Stimulated activated CD8-positive, alpha-beta memory T cell treated with anti-CD3 and anti-CD28 coated beads, Interleukin-7, amount 100 ng/mL, for 1 hour (primary cell): ENCODE measurements at places on chromosomes 7 and 10.

DNA sequence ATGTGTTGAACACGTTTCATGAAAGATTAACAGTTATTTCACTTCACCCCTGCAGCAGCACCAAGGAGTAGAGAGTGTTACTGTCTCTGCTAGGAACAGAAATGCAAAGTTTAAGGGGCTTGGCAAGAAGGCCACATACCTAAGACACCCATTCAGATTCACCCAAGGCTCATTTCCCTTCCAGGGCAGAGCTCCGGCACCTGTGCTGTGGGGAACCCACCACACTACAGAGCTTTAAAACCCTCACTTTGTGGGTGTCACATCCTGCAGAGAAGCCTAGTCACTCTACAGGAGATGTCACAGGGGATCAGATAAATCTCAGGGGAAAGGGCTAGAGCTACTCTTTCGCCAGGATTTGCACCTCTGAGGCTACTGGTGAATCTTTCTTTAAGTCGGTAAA, 176.1 kb upstream of the KLF6 start:
- DNase-seq, result no peak

DNA sequence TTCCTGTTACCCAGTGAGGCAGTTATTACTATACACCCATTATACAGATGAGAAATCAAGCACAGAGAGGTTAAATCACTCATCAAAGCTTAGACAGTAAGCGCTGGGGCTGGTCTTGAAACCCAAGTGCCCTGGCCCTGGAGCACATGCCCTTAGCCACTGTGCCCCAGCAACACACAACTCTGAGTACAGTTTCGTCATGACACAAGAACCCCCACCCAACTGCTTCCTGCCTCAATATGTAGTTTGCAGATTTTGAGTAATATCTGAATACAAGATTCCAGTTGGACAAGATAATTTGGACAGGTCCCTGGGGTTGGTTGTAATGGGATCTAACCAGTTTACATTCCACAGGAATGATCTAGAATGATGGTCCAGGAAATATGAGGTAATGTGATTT, 62.8 kb downstream of the SH3PXD2A start:
- DNase-seq, result no peak

DNA sequence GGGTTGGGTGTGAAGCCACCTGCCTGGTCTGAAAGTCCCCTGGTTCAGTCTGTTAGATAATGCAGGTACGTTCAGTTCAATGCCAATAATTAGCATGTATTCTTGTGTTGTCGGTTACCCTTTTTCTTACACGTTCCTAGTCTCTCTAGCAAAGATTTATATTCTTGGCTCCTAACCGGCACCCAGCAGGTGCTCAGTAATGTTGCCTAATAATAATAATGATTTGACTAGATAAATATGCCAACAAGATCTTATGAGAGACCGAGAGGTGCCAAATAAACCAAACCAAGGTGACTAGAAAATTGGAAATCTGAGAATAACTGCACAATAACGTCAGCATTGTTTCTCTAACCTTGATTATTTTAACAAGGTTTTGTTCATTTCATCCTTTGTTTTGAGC, 1.1 kb upstream of the SMIM30 start:
- no peak for DNase-seq

GRCh38 chr7:51349820-51350545, 33.4 kb upstream of the COBL start:
- DNase-seq, result no peak

DNA sequence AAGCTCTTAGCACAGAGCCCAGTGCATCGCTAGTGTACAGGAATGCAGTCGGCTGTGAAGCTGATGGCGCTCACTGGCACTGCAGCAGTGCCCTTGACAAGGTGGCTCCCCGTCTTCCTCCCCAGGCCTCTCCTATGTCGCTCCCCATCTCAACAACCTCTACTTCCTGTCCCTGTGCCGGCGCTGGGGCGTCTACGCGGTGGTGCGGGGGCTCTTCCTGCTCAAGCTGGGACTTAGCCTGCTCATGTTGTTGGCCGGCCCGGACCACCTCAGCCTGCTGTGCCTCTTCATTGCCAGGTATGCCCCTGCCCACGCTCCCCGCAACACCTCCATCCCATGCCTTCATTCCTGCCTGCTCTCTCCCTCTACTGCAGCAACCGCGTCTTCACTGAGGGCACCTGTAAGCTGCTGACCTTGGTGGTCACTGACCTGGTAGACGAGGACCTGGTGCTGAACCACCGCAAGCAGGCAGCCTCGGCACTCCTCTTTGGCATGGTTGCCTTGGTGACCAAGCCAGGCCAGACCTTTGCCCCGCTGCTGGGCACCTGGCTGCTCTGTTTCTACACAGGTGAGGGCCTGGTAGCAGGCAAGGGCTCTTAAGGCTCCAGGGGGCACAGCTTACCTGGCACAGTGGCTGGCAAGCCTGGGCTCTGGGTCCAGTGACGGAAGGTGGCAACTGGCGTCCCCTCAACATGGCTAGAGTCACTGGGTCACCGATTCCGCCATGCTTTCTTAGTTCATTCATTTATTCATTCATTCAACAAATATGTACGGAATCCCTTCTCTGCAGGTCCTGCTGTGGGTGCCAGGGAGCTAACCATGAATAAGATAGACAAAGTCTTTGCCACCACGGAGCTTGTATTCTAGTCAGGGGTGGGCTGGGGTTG, 22.3 kb upstream of the C10orf95 start:
- DNase-seq, result no peak

- no peak for DNase-seq
These were observed 716.5 kb downstream of the INHBA start for GRCh38 chr7:40986351-40986873.

DNA sequence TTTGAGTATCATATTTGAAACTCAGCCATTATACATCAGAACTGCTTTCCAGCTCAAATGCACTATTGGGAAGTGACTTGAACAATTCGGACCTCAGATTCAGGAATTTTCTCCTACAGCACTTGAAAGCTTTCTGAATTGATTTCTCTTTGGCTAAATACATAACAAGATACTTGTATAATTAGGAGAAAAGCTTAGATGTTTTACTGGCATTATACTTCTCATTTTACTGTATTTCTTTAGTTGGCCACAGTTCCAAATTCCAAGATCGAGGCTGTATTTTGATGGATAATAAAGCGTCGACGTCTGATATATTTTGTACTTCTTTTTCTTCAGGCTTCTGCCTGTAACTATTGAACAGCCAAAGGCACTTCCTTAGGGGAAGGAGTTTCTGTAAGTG, 26.7 kb upstream of the LYZL2 start:
- no peak for DNase-seq

DNA sequence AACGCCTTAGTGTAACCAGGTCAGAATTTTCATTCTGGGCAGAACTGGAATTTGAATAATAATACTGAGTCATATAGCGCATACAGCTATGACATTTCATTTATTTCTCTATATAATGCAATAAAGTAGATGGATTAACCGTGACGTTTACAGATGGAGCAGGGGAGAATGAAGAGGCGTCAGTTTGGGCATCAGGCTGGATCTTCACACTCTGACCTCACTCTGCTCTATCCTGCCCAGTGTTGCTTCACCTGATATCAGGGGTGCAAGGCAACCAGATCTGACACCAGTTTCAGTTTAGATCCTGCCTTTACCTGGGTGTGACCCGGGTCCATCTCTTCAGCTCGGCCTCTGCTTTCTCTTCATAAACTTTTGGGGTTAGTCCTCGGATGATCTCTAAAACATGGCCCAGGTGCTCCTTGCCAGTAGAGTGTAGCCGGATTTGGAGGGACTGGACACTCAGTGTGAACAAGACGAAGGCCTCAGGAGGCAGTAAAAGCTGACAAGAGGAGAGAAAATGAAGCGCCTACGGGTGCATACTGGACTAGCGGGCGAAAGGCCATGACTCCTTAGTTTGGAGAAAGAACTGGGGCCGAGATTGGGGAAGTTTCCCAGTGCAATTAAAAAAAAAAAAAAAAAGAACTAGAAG, 1.4 kb upstream of the ZYX start:
- DNase-seq, result no peak

DNA sequence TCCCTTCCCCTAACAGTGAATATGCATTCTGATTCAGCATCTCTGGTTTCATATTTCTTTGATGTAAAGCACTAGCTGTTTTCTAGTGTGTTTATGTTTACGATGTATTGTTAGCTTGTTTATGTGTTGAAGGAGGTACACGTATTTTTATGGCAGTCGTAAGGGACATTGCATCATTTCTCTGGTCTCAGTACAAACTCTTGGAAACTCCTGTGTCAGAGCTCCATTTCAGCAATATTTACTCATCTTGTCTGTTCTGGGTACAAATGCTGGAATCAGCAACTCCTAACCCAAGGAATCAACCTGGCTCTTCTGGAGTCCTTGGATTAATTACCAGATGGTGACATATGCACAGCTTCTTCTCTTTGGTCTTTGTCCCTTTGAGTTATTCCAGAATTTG, 270.0 kb upstream of the PLXDC2 start:
- DNase-seq, result no peak

- DNase-seq, result no peak
These were observed 38.9 kb downstream of the PRSS2 start for GRCh38 chr7:142809671-142810070.

- DNase-seq, result no peak
These were observed 93.1 kb upstream of the PDE1C start for GRCh38 chr7:32163141-32163806.
